SHP77 (cell line): ENCODE measurements at places on chromosomes 1 and 21.

GRCh38 chr1:10473145-10473765 lies 926 bp upstream of the DFFA start:
- DNase-seq: no peak

DNA sequence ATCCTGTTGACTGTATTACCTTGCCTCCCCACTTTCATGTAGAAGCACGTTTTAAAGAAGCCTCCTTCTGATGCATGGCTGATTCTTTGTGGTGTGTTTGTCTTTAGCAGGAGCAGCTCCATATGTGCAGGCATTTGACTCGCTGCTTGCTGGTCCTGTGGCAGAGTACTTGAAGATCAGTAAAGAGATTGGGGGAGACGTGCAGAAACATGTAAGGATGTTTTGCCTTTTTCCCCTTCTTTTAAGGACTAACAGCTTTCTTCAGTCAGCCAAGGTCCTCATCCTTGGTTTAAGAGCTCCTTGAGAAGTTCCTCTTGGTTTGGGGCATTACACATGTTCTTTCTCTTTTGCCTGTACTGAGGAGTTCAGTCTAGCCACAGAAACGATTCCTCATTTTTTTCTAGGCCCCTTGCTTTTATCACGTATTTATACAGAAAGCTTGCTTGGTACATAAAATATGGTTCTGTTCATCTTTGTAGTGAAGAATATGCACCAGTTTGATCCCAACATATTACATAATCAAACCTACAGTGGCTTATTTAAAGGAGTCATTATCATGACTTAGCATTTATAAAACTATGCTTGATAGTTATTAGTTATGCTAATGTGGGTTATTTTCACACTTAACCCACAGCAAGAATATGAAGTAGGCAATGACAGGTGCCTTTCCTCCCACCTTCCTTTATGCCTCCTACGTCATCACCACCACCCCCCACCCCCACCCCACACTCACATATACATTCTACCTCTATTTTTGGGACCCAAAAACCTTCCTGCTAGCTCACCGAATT lies 19.6 kb downstream of the CAP1 start:
- DNase-seq: no peak

GRCh38 chr1:241020851-241021697 lies 335.9 kb downstream of the RGS7 start:
- no peak for DNase-seq

DNA sequence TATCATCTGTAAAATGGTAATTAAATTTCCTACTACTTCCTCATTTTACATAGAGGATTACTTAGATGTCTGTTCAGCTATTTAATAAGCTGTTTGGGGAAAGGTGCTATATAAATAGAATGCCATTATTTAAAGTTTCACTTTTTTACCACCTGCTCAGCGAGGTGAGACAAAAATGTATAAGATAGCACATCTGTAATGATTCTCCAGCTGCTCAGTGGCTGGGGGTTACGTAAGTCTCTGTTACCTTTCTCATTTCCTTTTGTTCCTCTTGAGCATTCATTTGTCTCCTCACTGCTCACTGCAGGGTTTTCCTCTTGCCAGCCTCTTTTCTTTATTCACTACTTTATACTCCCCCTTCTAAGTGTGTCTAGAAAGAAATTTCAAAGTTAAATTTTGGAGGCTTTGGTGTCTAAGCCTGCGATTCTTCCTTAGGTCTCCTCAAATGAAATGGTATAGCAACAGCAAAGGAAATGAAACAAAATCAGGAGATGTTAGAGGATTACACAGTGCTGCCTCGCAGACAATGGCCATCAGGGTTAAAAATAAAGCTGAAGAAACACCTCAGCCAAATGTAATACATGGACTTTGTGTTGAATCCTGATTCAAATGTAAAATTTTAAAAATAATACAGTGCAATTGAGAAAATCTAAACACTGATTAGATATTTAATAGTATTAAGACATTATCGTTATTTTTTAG lies 6.8 kb downstream of the RGS8 start:
- DNase-seq: no peak

- DNase-seq: no peak
These were observed 102.1 kb downstream of the KCND3 start for GRCh38 chr1:111887385-111887784.

DNA sequence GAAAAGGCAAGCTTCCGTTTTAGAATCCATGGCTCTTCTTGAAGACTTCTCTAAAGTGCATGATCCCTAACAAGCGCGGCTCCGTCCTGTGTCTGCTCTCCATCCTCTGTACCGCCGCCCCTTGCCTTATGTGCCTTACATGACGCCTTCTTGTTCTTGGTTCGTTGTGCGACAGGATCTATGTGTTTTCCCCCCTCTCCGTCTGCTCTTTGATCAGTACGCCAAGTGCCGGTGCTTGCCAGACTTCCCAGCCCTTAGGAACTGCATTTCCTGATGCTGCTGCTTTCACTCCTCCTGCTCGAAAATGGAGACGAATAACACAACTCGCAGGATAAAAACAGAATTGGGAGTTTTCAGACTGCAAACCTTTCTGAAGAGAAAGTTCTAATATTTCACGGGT lies 13.1 kb downstream of the NDUFV3 start:
- DNase-seq: no peak

GRCh38 chr1:100611086-100611485 lies 73.1 kb downstream of the GPR88 start:
- DNase-seq: no peak

GRCh38 chr1:35603468-35603867 lies 30.4 kb downstream of the TFAP2E start:
- no peak for DNase-seq

- no peak for DNase-seq
These were observed 93.9 kb downstream of the CDC7 start for GRCh38 chr1:91594383-91595055.

GRCh38 chr1:238649200-238649599 lies 737.2 kb upstream of the CHRM3 start:
- no peak for DNase-seq

DNA sequence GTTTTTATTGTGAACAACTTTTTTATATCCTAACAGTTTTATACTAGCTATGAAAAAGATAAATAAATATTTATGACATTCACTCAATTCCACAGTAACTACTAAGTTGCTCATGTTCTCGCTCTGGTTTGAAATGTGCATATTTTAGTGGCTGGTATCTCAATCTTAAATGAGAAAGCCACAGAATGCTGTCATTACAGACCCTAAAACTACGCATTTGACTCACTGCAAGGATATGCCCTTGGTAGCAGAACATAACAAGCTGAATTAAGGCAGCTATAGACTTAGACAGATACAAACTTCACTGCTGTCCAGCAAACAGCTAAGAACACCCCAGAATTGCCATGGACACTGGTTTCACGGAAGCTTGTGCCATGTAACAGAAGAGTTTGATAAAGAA lies 19.0 kb downstream of the DAB1 start:
- no peak for DNase-seq
